Fibroblast of the aortic adventitia (primary cell): ENCODE measurements at places on chromosomes 11 and 22.

- peak; percentile 25 for DNase-seq
Observed at GRCh38 chr11:99693941-99694492, 673.3 kb downstream of the CNTN5 start.

DNA sequence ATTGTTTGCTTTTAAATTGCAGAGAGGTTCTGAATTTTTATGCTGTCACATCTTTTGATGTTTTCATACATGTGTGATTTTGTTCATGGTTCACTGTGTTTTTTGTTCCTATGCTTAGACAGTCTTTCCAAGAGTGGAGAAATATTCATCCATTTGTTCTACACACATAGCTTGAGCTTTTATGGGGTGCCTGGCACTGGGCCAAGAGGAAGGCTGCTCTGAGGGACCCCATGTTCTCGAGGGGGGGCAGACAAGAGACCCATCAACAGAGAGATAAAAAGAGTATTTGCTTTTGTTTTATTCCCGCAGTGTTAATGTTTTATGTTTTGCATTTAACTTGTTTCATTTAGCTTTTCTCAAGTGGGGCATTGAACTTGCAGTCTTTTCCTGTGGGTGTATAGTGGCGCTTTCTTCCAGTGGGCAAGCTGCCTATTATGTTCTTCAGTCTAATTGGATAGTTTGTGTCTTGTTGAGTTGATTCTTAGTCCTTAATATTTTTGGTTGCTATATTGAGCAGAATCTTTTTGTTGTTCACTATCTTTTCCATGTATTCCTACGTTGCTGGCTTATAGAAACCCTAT, 57.7 kb downstream of the CABIN1 start:
- no peak for DNase-seq

GRCh38 chr22:45508814-45509213, 6.1 kb downstream of the FBLN1 start:
- no peak for DNase-seq

DNA sequence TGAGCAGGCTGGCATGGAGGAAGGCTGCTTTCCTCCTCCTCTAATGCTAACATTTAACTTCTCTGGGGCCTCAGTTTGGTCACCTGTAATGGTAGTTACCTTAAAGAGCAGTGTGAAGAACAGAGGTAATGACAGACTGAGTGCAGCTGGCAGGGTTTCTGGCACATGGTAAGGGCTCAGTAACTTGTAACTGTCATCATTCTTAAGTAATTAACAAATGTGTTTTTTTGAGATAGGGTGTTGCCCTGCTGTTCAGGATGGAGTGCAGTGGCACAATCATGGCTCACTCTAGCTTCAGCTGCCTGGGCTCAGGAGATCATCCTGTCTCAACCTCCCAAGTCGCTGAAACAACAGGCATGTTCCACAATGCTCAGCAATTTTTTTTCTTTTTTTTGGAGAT, 242.0 kb upstream of the SYN3 start:
- DNase-seq, result no peak

- DNase-seq, result peak; percentile 98
Observed at GRCh38 chr11:9688716-9689511, 25.0 kb downstream of the SWAP70 start.

DNA sequence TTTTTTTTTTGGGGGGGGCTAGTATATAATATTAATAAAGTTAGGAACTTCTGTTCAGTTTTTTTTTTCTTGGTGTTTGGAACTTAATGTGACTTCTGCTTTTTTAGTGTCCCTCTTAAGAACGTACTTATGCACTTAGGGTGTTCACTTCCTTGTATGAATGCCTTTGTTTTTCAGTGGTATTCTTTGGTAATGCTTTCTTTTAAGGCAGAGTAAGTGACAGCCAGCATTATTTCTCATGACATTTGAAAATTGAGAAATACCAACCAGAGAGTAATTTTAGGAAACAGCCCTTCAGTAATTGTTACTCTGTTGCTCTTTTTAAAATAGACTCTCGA, 2.4 kb downstream of the GRK3 start:
- no peak for DNase-seq

GRCh38 chr11:16759857-16760508, 21.5 kb downstream of the C11orf58 start:
- no peak for DNase-seq

- DNase-seq, result no peak
Observed at GRCh38 chr11:46391578-46392420, at the start of gene CHRM4. Gene CHRM4 (minus strand): TSS chr11:46391776. CDS start chr11:46386557, 5,219 bp downstream.
